ENCODE measurements at places on chromosomes 3 and 15.
A peak's percentile ranks its signal among the peaks of the same experiment; 100 is the strongest.

GRCh38 chr3:14179114-14179465 lies 473 bp downstream of the LSM3 start:
- no peak for DNase-seq

DNA sequence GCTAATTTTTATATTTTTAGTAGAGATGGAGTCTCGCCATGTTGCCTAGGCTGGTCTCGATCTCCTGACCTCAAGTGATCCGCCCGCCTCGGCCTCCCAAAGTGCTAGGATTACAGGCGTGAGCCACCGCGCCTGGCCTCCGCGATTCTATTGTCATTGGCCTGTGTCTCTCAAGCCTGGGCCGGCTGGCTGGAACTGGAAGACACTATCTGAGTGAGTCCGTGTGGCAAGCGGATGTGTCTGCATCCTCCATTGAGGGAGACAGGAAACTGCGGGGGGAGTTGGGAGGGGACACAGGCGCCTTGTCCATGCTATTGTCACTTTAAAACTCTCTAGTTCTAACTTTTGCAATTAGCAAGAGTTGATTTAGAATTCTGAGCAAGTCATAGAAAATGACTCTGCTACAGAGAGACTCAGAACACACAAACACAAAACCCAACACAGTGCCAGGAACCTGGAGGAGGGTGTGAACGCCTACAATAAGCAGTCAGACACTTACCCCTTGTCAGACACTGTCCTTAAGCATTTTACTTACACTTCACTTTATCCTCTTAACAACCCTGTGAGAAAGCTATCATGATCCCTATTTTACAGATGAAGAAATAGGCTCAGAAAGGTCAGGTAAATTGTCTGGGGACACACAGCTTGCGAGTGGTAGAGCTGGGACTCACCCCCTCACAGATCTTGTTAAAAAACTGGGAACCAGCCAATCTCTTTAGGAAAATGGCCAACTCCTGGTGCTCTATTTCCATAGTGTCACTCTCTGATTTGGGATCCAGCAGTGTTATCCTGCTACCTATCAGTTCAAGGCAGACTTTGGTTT lies 38.7 kb downstream of the ANP32A start:
- peak; percentile 63 for DNase-seq

DNA sequence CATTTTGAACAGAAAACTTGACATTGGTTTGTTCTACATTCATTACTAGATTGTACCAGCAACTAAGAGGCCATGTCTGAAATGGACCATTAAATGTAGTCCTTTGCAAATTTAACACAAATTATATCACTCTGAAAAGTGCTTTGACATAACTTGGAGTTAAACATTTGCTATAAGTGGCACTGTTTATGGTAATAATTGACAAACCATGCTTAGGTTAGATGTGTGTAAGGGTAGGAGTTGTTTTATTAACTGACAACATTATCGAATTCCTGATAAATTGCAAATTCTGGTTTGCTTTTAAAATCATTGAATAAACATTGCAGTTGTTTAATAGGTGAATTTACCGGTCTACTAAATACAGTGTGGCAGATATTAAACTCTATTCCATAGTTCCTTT lies 6.1 kb upstream of the TMEM207 start:
- DNase-seq: no peak

GRCh38 chr15:29864501-29864900 lies 42.2 kb upstream of the TJP1 start:
- no peak for DNase-seq

DNA sequence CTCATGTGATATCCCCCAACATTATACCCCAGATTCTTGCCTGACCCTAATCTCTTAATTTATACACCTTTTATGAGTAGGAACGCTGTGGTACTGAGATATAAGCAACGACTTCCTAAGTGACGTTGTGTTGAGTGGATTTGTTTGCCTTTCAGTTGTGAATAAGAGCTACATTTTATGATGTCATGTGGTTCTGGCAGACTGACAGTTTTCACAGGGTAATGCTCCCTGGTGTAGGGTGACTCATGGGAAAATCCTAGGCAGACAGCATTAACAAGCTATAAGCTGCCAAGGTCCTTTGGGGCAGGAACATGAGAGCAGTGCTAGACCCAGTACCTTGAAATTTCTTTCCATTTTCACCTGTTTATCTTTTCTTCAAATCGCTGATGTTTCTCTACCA lies 11.2 kb downstream of the C3orf52 start:
- DNase-seq: no peak
